ENCODE measurements at places on chromosomes 7 and 10.

DNA sequence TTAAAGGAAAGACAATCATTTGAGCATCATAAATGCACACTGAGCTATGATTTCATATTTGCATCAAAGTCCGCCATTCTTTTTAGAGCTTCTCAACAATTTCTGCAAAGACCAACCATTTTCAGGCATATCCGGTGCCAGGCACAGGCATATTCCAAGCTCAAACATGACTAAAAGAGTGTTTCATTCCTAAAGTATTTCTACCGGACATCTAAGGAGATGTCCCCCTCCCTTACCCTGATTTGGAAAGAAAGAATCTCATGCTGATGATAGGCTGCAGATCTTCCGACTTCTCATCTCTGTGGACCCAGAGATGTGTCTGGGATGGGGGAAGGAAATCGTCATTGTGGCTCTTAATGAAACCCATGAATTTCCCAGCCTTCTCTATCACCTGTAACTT, 600.5 kb upstream of the MGMT start:
- no peak for DNase-seq

DNA sequence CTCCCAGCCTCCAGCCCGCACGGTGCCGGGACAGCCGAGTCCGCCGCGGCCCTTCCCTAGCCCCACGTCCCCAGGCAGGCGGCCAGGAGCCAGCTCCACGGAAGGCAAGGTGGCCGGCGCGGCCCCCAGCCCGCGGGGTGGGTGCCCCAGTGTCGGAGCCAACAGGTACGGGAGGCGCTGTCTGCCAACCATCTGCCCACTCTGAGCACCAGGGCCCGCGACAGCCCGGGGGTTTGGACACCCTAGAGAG, 75.8 kb downstream of the CALN1 start:
- DNase-seq: no peak

- no peak for DNase-seq
Measured at GRCh38 chr10:17076626-17077345, 52.8 kb downstream of the CUBN start.

DNA sequence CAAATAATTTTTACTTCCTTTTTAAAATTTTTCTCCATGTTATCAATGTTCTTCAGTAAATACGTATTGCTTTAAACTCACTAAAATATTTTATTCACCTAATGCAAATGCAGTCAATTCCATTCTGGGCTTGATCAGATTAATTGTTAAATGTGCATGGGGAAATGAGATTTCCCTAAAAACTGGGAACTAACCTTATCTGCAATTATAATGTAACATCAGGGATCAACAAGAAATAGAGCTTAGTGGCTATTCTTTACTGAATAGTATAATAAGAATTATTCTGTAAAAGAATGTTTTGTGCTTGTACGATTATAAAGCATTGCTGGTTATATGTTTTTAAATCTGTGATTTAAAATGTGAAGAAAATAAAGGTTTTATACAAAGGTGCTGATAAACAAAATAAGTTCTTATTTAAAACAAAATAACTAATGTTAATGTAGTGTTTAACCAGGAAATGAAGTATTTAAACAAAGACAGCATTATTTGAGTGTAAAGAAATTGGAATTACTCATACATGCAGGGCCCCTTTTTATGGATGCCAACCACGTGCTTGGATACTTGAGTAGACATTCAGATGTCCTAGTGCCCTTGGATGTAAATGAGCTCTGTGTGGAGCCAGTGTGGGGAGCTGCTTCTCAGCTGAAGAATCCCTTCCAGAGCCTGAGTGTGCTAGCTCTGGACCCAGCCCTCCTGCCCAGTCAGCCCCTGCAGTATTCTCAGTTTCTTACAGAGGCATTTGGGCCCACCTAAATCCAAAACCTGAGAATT, 84.2 kb downstream of the REEP3 start:
- DNase-seq: no peak

GRCh38 chr10:79559726-79560125, 481 bp downstream of the SFTPA2 start:
- no peak for DNase-seq

- no peak for DNase-seq
Measured at GRCh38 chr10:110077436-110078130, 69.8 kb downstream of the ADD3 start.

- no peak for DNase-seq
Measured at GRCh38 chr7:40658729-40659128, 523.9 kb downstream of the SUGCT start.

DNA sequence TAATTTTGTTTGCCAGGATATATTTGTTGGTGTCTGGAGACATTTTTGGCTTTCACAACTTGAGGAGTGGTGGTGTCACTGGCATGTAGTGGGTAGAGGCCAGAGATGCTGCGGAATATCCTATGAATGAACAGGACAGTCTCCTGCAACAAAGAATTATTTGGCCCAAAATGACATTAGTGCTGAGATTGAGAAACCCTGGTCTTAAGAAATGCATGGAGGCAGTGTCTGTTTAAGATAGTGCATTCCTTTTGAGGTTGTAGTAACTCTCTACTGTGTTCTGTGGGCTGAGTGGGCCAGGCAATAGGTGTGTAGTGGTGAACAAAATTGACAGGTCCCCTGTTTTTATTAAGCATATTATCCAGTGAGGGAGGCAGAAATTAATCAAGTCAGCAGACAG, 165.5 kb downstream of the CDK14 start:
- no peak for DNase-seq

DNA sequence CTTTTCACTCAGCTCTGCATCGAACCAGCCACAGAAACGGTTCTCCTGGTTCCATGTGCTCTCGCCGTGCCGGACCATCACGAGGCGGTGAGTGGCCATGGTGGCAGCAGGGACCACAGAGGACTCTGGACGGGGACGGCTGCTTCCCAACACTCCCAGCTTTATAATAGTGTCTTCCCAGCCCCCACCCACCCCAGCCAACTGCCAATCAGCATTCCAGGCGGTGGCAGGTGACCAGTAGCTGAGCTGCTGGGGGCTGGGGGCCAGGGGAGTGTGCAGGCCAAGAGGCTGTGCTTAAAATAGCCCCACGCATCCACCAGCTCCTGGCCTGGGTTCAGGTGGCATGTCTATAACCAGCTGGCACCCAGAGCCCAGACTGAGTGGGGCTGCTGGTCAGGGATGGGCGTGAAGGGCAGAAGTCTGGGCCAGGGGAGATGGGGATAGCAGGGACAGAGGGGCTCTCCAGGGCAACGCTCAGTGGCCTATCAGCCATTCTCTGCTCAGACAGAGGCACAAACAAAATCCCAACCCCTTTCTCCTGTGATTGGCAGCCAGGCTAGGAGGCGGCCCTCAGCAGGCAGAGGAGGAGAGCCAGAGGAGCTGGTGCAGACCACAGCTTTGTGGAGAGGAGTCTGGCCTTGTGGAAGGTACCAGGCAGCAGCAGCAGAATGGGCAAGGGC, at the start of gene PGAM2:
PGAM2 (minus strand) TSS at position 137 of the 680 bp plus-strand sequence; CDS start at position 99, 38 bp downstream.
- no peak for DNase-seq

Measured in iPS DF 6.9 (cell line).